Hematopoietic multipotent progenitor cell treated with erythropoietin and hydrocortisone succinate and interleukin-3 and kit ligand, for 17 days (in vitro differentiated cells): ENCODE measurements at places on chromosomes 4 and X.

DNA sequence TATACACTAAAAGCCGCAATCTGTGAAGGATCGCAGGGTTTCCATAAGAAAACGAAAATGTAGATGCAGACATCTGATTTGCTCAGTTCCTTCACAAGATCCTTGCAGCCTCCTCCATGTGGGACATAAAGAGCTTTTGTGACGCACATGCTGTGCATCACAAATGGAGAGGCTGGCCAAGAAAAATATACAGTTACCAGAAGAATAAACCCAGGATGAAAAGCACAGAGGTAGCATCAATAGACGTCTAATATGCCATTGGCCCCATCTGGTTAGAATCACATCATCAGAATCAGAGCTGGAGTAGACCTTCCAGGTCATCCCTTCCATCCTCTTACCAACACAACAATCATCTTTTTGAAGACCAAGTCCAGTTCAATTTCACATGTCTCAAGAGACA lies 517.4 kb downstream of the RAB28 start:
- no peak for DNase-seq

GRCh38 chr4:123037804-123038203 lies 115.4 kb upstream of the NUDT6 start:
- DNase-seq, result no peak

DNA sequence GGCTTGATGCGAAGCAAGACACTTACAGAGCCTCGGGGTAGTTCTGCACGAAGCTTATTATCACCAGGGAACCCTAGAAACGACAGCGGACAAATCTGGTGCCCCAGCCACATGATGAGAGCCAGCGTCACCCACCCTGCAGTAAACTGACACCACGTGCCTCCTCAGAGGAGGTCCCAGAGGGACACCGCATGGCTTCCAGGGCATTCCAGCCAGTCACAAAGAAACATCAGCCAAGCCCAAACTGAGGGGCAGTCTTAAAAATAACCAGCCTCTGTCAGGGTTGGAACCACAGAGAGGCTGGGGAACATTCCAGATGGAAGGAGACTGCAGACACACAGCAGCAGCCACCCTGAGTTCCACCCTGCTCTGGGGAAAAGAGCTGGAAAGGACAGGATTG lies 36.6 kb upstream of the HGFAC start:
- DNase-seq, result no peak

GRCh38 chrX:16517039-16517605 lies 132.8 kb upstream of the S100G start:
- DNase-seq, result no peak

- no peak for DNase-seq
These were observed 7.1 kb upstream of the CXCL5 start for GRCh38 chr4:74005528-74005927.

DNA sequence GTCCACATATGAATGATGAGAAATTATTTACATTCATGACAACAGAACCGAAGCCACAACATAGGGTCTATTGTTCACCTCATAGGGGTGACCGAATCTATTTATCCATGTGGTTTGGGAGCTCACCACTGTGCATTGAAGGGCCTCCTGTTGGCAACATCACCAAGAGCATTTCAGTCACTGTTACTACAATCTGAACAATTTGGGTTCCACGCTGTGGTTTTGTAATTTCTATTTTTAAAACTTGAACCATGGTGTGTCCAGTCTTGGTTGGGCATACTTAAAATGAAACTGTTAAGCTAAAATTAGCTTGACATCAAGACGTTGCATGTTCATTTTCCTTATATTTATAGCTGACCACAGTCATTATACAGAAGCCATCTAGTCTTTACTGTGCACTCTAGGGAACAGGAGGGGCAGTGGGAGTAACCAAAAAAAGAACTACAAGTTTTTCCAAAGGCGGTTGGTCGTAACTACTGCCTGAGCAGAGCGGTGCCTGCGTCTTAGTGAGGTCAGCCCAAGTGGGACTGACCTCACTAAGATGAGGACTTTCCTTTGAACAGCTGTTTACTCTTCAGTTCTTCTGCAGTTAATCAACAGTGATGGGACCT lies 192.1 kb downstream of the SPRY1 start:
- DNase-seq, result no peak

GRCh38 chr4:27096142-27096824 lies 235.6 kb downstream of the STIM2 start:
- no peak for DNase-seq

DNA sequence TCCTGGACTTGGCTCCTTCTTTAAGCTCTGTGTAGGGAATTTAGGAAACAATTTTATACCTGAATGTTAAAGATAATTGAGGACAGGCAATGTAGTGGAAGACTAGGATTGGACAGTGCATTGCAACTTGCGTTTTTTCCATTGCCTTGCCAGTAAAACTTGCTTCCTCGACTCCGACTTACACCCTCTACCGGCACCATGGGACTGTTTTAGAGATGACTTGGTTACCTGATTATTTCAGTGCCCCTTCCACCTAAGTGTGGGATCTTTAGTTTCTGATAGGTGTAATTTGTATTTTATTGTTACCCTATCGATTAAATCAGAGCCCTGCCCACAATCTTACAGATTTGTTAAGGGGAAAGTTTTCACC lies 1.2 kb downstream of the PRPS1 start:
- no peak for DNase-seq

- DNase-seq, result no peak
These were observed 396.9 kb downstream of the GASK1B start for GRCh38 chr4:157775971-157776370.

- DNase-seq, result no peak
These were observed 57.2 kb downstream of the TRIM2 start for GRCh38 chr4:153261461-153261860.

GRCh38 chrX:31929366-31929765 lies 857.5 kb upstream of the FTHL17 start:
- DNase-seq, result no peak

- no peak for DNase-seq
These were observed 126.0 kb upstream of the CXorf66 start for GRCh38 chrX:140091125-140091886.

DNA sequence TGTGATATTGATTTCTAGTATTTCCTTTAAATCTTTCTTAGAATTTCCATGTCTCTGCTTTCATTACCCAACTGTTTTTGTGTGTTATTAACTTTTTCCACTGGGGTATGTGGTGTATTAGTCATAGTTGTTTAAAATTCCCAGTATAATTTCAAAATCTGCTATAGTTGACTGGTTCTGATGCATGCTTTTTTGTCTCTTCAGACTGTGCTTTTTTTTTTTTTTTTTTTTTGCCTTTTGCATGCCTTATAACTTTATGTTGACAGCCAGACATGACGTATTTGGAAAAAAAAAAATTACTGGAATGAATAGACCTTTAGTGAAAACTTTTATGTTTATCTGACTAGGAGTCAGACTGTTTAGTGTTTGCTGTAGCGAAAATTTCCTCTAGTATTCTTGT lies 580.4 kb downstream of the ANKRD50 start:
- DNase-seq, result no peak

GRCh38 chr4:101191302-101192098 lies 155.8 kb downstream of the PPP3CA start:
- DNase-seq, result no peak

GRCh38 chrX:71629467-71629866 lies 11.2 kb upstream of the CXCR3 start:
- no peak for DNase-seq

GRCh38 chr4:85534120-85534519 lies 59.2 kb downstream of the ARHGAP24 start:
- no peak for DNase-seq

- no peak for DNase-seq
These were observed 109.2 kb upstream of the IGFBP7 start for GRCh38 chr4:57219431-57219830.

DNA sequence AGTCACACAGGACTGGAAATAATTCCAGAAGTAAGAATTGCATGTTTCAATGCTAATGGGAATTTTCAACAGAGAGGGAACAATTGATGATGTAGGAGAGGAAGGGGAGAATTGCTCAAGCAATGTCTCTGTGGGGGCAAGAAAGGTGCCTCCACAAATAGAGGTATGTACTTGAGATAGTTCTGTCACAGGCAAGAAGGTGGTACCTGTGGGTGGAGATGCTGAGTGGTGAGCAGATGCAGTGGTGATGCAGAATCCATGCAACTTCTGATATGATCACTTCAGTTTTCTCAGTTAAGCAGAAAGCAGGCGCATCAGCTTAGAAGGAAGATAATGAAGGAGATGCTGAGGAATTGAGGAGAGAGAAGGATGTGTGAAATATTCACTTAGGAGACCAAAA lies 55.1 kb upstream of the SEC24B start:
- no peak for DNase-seq

DNA sequence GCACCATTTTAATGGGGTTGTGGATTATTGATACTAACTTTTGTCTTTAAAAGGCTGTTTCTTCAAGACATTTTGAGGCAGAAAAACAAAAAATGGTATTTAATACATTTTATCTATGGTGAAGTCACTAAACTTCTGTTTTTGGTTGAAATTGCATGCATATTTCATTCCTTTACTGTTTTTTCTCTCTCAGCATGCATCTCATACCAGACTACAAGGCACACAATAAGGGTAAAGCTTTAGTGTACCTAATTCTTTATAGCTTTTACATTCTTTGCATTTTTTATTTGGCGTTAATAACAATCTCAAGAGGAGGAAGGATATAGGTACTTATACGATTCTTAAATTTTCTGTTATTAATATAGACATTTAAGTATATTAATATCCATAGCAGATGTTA lies 151.0 kb upstream of the DKK2 start:
- no peak for DNase-seq

DNA sequence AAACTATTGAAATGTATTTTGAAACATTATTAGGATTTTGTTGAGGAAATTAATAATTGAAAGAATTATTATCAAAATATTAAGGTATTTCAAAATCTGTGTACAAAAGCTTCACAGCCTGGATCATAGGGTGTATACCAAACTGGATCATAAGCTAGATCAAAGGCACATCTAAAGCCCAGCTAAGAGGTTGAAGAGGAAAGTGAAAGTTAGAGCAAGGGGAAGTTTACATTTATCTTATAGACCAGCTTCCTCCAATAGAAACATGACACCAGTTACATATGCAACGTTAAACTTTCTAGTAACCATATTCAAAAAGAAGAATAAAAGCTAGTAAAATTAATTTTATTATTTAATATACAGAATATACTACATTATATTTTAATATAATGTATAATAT lies 227.2 kb upstream of the BMP3 start:
- DNase-seq, result no peak
